ENCODE measurements at places on chromosomes 1 and 21.

DNA sequence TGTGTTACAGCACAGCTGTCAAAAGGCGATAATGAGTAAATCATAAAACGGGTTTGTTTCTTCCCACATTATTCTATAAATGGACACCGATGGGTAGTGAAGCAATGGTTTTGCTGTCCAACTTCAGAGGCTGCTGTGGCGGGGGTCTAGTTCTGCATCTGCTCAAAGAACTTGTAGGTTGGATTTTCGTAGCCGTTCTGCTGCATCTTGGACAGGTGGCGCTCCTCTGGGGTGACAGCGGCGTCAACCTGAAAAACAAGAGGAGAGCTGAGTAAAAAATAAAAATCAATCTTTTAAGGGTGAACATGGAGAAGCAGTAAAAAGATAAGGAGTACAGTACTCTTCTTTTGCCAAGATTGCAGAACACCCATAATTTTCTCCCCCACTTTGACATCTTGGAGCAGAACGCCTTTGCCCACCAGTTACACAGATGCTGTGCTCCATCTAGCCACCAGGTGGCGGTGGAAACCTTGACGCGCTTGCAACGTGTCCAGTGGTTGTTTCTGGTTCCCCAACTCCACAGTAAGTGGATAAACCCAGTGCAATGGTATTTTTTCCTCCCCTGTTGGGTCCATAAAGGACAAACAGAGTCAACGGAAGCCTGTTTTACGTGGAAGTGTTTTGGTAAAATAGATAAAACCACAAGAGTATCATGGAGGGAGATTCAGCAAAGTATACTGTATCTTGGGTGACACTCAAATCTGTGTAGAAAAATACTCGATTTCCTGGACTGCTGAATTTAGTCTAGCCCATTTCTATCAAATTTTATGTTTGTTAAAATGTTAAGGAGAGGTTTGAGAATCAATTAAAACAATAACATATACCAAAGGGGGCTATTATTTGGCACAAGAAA lies 147.0 kb downstream of the GABPA start:
- peak; percentile 32 for DNase-seq

- DNase-seq, result no peak
Measured at GRCh38 chr1:38334930-38335592, 288.5 kb upstream of the POU3F1 start.

DNA sequence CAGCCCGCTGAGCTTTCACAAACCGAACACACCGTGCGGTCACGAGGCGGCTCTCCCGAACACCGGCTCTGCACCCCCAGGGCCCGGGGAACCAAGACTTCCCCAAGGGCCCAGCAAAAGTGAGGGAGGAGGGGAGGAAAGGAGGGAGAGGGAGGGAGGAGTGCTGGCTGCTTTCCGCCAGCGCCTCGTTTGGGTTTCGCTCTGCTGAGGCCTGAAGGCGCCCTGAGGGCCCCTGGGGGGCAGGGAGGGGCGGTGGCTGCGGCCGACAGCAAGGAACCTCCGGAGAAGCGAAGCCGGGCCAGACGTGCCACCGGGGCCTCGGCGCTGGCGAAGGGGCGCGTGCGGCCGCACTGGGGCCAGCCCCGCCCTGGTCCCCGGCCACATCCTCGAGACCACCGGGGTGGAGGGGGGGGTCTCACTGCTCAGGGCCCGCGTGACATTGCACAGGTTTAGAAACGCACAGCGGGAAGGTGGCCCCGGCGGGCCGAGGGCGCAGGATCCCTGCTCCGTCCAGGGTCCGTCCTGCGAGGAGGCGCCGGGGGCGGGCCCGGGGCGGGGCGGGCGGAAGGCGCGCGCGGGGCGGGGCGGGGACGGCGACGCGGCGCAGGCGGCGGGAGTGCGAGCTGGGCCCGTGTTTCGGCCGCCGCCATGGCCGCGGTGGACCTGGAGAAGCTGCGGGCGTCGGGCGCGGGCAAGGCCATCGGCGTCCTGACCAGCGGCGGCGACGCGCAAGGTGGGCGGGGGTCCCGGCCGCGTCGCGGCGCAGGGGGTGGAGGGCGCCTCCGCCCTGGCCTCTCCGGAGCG lies at the start of gene PFKL:
TSS of gene PFKL (plus strand) at position 596 of the 804 bp plus-strand sequence. CDS start at position 649, 53 bp downstream.
- peak; percentile 38 for DNase-seq

- DNase-seq, result no peak
Measured at GRCh38 chr1:204390751-204391466, 20.7 kb downstream of the PPP1R15B start.

GRCh38 chr1:226763905-226764264 lies 24.8 kb upstream of the ITPKB start:
- peak; percentile 55 for DNase-seq

GRCh38 chr1:231601824-231602672 lies 24.5 kb upstream of the DISC1 start:
- no peak for DNase-seq

DNA sequence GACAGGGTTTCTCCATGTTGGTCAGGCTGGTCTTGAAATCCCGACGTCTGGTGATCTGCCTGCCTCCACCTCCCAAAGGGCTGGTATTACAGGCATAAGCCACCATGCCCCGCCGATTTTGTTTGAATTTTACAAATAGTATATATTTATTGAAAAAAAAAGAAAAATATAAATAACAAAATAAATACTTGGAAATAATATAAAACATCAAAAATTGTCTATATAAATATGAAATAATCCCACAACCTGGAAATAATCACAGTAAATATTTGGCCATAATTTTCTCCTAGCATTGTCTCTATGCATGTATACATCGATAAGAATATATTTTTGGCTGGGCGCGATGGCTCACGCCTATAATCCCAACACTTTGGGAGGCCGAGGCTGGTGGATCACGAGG lies 2.7 kb upstream of the PLOD1 start:
- no peak for DNase-seq

GRCh38 chr1:59670662-59671061 lies 144.1 kb upstream of the HOOK1 start:
- DNase-seq, result no peak

- DNase-seq, result no peak
Measured at GRCh38 chr1:233281711-233282581, 13.6 kb downstream of the PCNX2 start.

DNA sequence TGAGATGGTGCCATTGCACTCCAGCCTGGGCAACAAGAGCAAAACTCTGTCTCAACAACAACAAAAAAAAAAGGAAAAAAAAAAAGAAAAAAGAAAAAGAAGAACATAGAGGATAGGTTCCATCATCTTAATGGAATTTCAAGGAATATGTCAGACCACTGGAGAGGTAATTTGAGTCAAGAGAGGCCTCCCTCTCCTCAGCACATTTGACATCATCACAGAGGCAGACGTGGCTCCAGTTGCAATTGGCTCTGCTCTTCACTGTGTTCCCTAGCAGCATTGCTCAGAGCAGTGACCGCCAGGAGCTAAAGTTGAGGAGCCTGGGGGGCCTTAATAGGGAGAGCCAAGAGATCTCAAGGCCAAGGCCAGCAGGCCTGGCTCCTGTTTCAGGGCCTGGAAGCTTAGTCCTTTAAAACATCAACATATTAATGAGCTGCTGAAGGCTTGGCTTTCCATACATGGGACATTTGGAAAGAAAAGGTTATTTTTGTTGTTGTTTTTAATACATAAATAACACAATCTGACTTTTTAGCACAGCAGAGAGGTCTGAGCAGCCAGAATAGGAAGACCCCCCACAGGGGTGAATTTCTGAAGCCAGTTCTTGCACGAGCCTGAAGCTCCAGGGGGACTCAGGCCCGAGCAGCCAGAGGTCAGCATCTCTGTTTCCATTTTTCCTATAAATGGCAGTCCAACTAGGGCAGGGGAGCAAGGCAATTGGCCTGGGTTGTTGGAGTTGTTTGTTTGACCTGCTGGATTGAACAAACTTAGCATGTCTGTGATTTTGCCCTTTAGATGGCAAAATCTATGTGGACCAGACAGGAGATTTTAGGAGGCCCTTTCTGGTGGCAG lies 118.3 kb upstream of the FGGY start:
- DNase-seq, result no peak

GRCh38 chr1:30929135-30929889 lies 20.8 kb upstream of the SDC3 start:
- peak; percentile 50 for DNase-seq

- no peak for DNase-seq
Measured at GRCh38 chr21:26655460-26655859, 82.4 kb upstream of the CYYR1 start.

- DNase-seq, result peak; percentile 70
Measured at GRCh38 chr1:228059634-228060457, 22.7 kb upstream of the ARF1 start.

DNA sequence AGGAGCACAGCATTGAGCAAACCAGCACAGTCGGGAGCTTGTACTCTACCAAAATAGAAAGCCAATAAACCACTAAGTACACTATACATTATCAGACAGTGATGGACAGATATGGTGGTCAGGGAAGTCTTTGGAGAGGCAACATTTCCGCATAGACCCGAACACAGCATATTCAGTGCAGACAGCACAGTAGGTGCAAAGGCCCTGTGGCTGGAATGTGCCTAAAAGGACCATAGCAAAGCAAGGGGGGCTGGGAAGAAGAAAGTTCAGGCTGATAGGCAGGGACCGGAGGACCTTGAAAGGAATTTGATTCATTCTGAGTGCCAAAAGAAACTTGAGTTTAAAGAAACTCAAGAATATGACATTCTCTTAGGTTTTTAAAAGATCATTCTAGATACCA lies 92.0 kb upstream of the GALNT2 start:
- no peak for DNase-seq

DNA sequence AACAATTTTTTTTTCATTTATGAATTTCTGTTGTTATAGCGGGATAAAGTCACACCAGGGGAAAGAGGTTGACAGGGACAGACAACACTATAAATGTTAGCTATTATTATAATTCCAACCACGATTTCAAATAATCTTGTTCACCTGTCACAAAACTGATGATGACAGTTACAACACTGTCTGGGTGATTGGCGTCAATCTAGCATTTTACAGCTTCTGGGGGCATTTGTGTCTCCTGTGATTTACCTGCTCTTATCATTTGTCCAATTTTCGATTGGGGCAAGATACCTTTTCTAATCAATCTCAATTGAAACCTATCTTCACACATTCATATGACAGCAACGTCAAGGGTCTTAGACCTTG lies 44.6 kb upstream of the LYST start:
- no peak for DNase-seq

DNA sequence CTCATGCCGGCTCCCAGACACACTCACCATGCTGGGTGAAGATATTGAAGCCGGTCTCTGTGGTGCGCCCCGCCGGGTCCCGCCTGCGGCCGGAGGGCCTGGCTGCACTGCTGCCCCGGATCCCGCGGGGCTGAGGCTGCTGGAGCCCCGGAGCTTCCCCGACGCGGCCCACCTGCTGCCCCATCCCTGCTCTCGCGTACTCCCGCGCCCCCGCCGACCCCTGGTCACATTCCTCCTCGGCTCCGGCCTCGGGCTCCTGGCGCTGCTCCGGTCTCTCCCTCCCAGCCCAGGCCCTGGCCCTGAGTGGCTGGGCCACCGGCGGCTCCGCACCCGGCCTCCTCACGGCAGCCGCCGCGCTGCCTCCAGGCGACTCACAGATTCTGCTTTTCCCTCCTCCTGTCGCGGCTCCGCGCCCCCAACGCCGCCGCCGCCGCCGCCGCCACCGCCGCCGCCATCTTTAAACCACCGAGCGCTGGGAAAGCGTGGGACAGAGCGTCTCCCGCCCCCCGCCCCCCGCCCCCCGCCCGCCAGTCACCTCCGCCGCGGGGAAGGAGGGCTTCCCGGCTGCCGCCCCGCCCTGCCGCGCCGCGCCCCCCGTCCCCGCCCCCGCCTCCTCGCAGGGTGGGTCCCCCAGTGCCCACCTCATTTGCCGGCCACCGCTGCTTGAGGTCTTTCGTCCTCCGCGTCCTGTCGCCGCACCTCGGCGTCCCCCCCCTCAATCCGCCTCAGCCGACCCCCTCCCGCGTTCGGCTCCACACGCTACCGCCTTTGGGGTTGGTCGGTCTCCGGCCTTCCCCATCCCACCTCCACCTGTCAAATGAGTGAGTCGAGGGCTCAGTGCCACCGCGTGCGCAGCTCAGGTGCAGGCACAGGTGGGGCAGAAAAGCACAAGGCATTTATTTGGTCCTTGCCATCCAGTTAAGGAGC lies at the start of gene ABL2:
TSS of gene ABL2 (minus strand) at position 464 of the 927 bp plus-strand sequence. CDS start at position 184, 280 bp downstream.
- peak; percentile 56 for DNase-seq

GRCh38 chr1:48333316-48333715 lies 110.8 kb downstream of the SLC5A9 start:
- no peak for DNase-seq

DNA sequence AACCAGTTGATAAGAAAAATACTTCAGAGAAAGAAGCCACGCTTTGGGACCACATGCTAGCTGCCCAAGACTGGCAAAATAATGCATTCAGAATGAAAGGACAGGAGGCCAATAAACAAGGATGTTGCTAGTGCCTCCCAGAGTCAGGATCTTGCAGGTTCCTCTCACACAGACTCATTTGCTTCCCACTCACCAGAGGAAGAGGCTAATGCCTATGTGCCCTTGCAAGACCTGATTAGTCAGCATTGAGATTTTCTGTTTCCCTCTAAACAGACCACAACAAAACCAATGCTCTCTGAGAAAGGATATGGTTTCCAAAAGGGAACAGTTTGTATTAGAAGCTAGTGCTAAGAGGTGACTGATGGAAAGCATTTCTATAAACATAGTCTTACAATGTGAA lies 85.7 kb downstream of the NRDC start:
- no peak for DNase-seq

DNA sequence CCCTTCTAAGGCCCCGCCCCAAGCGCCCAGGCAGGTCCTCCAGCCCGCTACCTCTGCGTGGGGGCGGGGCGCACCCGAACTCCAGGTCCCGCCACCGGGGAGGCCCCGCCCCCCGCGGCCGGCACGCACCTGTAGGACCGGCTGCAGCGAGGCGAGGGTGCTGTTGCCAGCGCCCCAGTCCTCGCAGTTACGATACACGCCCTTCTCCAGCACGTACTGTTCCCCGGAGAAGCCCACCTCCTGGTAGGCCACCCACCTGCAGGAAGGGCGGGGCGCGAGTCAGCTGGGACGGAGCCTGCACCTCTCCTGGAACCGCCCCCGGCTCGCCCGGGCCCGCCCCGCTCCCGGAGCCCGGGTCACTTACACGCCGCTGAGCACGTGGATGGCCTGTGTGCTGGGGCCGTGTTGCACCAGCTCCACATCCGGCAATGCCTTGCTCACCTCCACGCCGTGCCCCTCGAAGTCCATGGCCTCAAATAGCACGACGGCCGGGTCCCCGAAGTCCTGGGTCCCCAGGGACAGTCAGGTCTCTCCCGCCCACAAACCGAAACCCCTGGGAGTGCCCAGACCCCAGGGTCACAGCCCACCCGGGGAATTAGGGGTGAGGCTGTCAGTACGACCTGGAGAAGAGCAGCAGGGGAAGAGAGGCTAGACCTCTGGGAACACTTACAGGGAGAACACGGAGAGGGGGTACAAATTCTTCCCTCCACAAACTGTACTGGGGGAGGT lies 17.3 kb downstream of the CRYBG2 start:
- DNase-seq, result peak; percentile 87

- DNase-seq, result no peak
Measured at GRCh38 chr1:59135761-59136255, 161.1 kb upstream of the FGGY start.

- no peak for DNase-seq
Measured at GRCh38 chr1:248804771-248805681, 20.7 kb downstream of the SH3BP5L start.
